Activated CD4-positive, alpha-beta T cell treated with anti-CD3 and anti-CD28 coated beads, Interleukin-2, amount 10 ng/mL, durations not matched to agents 7 days and 5 days (primary cell): ENCODE measurements at places on chromosomes 7 and 10. TPM values are rescaled to one million over a fixed set of nuclear protein-coding genes. Genes with fewer than 3 reads are reported as not detected.

DNA sequence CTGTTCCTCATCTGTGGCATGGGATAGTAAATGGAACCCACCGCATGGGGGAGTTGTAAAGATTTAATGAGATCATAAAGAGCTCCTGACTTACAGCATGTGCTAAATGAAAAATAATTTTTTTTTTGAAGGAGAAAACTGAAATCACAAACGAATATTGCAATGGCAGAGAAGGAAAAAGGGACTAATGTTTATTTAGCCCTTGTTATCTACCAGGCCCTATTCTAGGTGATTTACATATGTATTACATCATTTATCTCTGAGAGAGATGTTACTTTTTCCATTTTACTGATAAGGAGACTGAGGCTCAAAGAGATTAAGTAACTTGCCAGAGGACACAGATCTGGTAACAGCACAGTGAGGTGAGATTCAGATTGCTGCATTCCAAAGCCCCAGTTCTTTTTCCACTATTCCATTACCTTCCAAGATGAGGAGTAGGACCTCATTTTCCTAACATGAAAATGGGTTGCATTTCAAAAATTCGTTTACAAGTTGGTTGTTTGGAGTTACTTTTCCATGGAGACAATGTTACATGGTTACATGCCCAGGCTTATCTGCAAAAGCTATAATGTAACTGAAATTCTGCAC lies 28.6 kb downstream of the VCL start:
- no peak for DNase-seq
- no peak overlapping the region for H3K4me3 ChIP-seq
- no peaks in the 10 kb centered on the region for H3K27me3 ChIP-seq
- H3K36me3 ChIP-seq, result peaks cover 26% of the 10 kb centered on the region
- no peak overlapping the region for H3K27ac ChIP-seq

ADIRF gene
- not detected for total RNA-seq

OR2A1 gene
- total RNA-seq, result 0.06 TPM

C7orf25 gene
- total RNA-seq, result 5.1 TPM

LBX1 gene
- total RNA-seq, result not detected

DNA sequence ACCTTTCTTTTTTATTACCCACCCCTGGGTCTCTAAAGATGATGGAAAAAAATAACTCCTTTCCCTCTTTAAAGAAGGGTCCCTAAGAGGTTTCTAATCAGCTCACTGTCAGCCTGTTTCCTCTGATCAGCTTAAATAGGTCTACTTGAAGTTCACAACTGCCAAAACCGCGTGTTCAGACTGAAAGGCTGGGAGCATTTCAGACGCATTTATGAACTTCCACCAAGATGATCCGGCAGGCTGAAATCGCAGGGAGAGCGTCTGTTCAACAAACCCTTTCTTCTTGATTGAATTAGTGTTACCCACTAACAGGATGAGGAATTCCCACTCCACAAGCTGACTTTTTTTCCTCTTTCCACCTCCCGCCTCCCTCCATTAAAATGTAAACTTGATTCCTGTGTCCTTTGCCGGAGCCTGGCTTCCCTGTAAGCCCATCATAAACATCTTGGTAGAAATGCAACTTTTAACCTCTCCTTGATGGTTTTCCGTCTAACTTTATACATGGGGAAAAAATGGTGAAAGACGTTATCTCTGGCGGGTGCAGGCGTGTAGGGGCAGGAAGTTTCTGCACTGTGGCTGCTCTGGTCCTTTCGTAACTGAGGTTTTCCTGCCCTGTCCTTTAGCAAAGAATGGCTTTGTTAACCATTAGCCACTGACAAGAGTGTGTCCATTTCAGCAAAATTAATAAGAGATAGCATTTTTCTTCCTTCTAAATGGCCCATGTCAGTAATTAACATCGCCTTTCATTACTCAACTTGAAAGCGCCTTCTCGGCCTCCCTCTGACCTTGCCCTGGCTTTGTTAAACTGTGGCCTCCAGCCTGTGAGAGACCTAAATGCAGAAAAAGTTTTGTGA lies 130.7 kb downstream of the BAMBI start:
- peaks cover 32% of the 10 kb centered on the region for H3K27me3 ChIP-seq
- DNase-seq, result no peak
- no peaks in the 10 kb centered on the region for H3K36me3 ChIP-seq
- no peaks in the 10 kb centered on the region for H3K4me1 ChIP-seq

HECW1 gene
- total RNA-seq, result not detected

- H3K4me3 ChIP-seq, result no peak overlapping the region
- DNase-seq, result no peak
- H3K27me3 ChIP-seq, result peaks cover 7% of the 10 kb centered on the region
- H3K36me3 ChIP-seq, result no peaks in the 10 kb centered on the region
These were observed 22.6 kb downstream of the KCNMA1 start for GRCh38 chr10:77614778-77615625.

KIFBP gene
- total RNA-seq, result 15.1 TPM

- H3K4me1 ChIP-seq, result no peaks in the 10 kb centered on the region
- no peaks in the 10 kb centered on the region for H3K36me3 ChIP-seq
- no peaks in the 10 kb centered on the region for H3K27me3 ChIP-seq
- DNase-seq, result no peak
- no peak overlapping the region for H3K27ac ChIP-seq
- no peak overlapping the region for H3K4me3 ChIP-seq
These were observed 9.3 kb upstream of the GATAD1 start for GRCh38 chr7:92437956-92438491.

DNA sequence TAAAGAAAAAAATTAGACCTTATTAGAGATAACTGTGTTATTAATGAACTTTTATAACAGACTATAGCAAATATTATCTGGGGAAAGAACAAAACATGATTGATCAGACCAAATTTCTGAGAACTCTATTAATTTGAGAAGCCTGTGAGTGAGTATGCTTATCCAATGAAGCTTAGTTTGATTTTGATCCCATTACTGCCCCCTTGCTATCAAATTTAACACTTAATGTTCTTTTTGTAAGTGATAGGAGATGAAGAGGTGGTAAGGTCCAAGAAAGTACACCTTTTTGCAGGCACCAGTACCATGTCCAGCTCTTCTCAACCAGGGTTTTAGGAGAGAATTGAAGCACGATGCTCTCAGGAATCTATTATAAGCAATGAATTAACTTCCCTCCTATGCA lies 49.9 kb downstream of the ZNF365 start:
- H3K27ac ChIP-seq, result no peak overlapping the region
- no peaks in the 10 kb centered on the region for H3K27me3 ChIP-seq
- no peaks in the 10 kb centered on the region for H3K36me3 ChIP-seq
- peaks cover 4% of the 10 kb centered on the region for H3K4me1 ChIP-seq
